ENCODE measurements at places on chromosomes 11 and 22.

- DNase-seq, result no peak
These were observed 23.4 kb downstream of the CNTF start for GRCh38 chr11:58645854-58646253.

- DNase-seq, result no peak
These were observed 10.6 kb downstream of the IFT27 start for GRCh38 chr22:36765131-36765942.

DNA sequence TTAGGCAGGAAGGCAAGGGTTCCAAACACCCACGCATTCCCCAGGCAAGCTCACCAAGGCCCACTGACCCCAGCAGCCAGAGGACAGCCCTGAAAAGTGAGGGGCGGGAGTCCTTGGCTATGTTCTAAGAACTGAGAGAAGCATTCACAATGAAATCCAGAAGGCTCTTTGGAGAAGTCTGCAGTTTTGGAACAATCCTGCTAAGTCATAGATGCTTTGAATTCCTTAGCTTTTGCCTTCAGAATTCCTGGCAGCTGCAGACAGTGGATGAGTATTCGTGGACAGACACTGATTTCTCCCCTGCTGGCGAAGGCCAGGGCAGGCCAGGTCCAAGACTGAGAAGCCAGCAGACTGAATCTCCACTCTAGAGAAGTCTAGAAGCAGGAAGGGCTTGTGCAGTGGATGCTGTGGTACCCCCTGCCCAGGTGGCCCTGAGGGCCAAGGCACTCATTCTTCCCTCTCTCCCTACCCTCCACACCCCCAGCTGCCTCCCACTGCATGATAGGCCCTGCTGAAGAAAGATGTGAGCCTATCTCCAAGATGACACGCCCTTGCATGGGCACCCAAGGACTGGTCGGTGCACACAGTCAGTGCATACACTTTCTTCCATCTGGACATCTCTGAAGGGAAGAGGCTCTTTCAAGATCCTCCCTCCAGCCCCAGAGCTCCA lies 133.2 kb upstream of the TEAD1 start:
- no peak for DNase-seq

GRCh38 chr11:47254386-47254785 lies 3.4 kb upstream of the NR1H3 start:
- DNase-seq, result no peak

DNA sequence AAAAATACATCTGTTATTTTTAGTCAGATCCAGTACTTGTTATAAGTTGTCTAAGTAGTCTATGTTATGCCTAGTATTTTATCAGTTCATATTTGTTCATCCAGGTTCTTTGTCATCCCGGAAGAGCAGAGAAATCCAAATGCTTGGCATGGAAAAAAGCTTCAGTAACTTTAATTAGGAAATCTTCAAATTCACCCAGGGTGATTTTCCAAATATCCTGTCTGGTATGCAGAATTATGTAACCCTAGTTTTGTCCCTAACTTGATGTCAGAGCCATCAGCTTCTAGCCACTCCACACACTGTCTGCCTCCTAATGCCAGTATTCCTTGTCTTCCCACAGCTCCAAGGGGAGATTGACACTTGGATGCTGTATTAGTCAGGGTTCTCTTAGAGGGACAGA lies 216.2 kb downstream of the ARHGAP42 start:
- no peak for DNase-seq

DNA sequence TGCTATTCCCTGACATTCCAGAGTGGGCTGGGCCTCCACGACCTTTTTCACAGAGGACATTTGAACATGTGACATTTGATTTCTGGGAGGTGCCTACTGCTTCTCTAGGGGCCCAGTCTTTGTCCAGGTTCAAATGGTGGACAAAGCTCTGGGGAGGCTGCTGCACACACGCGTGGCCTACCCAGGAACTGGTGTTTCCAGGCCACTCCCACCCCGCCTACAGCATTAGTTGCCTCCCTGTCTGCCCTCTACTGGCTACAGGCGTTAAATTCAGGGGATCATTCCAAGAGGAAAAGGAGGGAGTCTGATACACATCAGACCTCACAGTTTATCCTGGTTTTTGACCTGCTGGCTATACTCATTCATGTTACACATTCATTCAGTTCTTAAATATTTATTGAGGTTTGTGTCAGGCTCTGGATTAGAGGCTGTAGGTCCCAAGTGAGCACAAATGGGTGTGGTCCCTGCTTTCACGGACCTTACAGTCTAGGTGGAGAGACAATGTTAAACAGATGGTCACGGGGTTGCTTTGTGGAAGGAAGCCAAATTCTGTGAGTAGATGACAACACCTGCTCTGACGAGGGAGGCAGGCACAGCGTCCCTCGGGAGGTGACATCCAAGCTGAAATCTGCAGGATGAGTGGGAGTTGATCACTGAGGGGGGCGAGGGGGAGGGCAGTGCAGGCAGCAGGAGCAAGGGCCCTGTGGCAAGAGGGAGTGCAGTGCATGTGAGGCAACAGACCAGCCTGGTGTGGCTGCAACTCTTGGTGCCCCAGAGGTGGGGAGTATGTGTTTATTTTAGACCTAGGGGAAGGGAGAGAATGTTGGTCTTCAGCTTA lies 11.8 kb downstream of the TUB start:
- peak; percentile 50 for DNase-seq

DNA sequence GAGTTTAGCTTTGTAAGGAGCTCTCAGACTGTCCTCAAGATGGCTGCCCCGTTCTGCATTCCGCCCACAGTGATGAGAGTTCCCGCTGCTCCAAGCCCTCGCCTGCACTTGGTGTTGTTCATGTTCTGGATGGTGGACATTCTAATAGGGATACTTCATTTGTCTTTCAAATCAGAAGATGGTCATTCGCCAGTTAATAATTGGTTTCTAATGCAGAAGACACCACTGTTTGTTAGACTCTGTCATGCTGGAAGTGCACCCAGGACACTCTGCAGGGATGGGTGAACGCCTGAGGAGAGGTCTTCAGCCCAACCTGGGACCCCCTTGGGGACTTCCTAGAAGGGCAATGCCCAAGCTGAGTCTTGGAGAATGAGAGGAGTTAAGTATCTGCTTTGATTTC lies 836.4 kb downstream of the TBC1D22A start:
- DNase-seq, result no peak

DNA sequence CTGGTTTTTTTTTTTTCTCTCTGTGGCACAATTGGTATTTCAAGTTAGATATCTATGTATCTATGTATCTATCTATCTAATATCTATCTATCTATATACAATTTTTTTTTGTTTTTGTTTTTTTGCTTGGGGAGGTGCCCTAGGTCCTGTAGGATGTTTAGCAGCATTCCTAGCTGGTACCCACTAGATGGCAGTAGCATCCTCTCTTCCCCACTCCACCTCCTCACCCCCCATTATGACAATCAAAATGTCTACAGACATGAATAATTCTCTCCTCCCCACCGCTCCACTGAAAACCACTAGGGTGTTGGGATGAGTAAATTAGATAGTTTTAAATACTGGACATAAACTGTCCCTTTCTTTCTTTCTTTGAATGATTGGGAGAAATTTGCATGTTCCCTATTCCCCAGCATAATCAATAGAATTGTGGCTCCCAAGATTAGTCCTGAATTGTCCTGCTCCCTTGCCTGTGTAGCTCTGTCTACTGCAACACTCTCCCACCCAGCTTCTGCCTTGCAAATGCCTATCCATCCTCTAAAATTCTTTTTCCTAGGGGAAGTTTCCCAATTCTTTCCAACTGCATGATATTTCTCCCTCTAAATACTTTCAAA lies 1152.4 kb downstream of the LRRC4C start:
- DNase-seq, result peak; percentile 6

DNA sequence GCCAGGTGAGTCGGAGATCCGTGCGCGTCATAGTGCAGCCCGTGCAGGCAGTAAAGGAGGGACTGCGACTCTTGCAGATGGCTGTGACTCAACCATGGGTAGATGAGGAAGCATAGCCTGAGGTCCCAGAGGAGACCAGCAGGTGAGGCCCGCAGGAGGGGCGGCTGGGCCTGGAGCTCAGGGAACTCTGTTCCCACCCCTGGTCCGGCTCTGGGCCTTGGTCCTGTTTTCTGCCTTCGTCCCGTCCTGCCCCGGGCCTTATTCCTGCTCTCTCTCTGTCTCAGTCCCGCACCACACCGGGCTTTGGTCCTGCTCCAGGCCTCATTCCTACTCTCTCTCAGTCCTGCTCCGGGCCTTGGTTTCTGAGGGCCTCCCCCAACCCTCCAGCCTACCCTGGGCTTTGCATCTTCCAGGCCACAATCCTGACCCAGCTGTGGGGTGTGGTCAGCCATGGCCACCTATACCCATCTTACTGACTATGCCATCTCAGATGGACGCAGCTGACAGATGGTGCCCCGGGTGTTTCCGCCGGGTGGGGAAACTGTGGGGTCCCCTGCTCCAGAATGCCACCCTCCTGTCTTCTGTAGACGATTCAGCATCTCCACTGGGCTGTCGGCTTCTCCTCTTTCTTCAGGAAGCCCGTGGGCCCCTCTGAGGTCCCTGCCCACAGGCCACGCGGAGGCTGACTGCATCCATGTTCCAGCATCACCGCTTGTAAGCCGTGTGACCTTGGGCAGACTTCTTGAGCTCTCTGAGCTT lies 1134.1 kb downstream of the BRD1 start:
- DNase-seq, result no peak

- DNase-seq, result no peak
These were observed 57.9 kb downstream of the UVRAG start for GRCh38 chr11:75872887-75873416.

DNA sequence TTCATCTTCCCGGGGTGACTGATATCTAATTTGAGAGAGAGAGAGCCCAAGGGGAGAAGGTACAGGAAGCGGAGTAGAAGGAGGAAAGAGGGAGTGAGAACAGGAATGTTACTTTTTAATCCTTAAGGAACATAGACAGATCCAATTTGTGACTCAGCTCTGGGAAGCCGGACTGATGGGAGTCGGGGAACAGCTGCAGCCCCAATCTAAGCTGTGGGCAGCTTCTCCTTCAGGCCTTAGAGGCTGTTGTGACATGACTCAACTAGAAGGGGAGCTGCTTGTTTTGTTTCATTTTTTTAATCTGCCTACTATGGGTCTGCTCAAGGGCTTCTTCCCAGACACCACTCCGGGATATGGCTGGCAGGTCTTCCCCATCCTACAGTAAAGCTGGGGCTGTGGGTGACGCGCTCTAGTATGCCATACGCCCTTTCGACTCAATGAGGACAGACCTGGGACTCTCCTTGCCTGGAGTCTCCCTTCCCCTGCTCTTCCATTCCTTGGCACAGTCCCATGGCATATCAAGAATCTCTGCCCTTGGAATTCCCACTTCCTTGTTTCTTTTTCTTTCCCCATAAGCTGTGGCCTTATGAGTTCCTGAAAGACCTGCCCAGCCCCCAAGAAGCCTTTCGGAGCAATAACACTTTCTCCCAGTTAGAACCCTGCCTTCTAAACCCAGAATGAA lies 103.3 kb upstream of the AKIP1 start:
- DNase-seq, result no peak

DNA sequence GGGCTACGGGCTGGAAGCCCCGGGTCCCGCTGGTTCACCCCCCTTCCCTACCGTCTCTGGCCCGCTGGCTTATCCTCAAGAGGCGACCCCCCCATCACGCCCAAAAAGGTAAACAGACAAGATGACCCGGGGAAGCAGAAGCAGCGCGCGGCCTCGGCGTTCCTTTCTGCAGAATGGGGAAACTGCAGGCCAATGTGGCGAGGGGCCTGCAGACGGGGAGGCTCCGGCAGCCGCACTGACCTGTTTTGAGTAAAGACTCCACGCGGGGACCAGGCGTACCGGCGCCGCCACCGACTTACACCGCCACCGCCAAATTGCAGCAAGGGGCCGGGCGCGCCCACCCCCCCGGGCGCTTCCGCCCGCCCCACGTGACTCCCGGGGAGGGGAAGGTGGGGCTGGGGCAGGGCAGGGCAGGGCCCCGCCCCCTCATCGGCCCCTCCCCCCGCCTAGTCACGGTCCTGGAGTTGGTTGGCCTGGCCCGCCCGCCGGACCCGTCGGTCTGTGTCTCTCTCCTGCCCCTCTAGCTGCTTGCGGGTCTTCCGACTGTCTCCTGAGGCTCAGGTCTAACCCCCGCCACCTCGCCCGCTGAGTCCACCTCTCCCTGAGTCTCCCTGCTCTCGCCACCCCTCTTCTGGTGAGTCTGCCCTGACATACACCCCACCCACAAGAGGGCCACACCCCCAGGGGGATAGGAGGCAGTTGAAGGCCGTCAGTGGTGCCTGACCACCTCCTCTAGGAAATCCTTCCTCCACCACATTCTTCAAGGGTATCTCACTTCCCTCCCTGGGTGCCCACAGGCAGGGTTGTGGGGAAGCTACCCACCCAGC lies at the start of gene ARAP1:
Gene ARAP1, minus strand, starts transcription at position 321 of the 827 bp plus-strand sequence. CDS start 25,280 bp downstream, outside the sequence.
- peak; percentile 89 for DNase-seq

- DNase-seq, result no peak
These were observed 44.0 kb downstream of the LIF start for GRCh38 chr22:30202531-30203006.

GRCh38 chr11:74438681-74439080 lies 28.7 kb downstream of the KCNE3 start:
- DNase-seq, result no peak

- DNase-seq, result no peak
These were observed 28.2 kb downstream of the SEZ6L start for GRCh38 chr22:26197425-26197824.

DNA sequence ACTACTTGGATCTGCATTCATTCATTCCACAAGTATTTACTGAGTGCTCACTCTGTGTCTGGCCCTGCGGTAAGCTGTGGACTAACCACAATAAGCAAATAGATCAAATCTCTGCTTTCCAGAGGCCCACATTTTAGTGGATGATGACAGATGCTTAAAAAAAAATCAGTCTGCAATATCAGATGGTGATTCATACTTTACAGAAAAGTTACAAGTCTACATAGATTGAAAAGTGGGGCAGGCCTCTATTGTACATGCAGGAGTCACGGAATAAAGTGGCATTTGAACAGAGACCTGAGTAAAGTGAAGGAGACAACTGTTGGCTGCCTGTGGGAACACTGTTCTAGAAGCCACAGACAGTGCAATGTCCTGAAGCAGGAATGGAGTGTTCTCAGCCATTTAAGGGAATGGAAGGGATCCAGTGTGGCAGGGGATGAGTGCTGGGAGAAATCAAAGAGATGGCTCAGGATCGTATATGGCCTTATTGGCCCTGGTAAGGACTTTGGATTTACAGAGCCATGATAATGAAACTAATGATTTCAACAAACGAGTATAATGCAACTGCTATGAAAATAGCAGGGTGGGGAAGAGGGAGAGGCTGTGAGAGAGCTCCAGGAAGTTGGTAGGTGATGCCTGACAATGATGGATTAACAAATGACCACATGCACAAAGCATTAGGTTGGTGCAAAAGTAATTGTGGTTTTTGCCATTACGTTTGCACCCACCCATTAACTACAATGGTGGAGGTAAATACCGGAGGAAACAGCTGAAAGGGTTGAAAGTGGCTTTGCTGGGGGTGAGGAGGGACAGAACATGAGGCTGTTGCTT lies 31.1 kb downstream of the TMEM45B start:
- no peak for DNase-seq

Data from germinal center (tissue), 1 donor.